Progenitor cell of endocrine pancreas (in vitro differentiated cells): ENCODE measurements at places on chromosomes 2 and 18. TPM values are rescaled to one million over a fixed set of nuclear protein-coding genes. Genes with fewer than 3 reads are reported as not detected.

DNA sequence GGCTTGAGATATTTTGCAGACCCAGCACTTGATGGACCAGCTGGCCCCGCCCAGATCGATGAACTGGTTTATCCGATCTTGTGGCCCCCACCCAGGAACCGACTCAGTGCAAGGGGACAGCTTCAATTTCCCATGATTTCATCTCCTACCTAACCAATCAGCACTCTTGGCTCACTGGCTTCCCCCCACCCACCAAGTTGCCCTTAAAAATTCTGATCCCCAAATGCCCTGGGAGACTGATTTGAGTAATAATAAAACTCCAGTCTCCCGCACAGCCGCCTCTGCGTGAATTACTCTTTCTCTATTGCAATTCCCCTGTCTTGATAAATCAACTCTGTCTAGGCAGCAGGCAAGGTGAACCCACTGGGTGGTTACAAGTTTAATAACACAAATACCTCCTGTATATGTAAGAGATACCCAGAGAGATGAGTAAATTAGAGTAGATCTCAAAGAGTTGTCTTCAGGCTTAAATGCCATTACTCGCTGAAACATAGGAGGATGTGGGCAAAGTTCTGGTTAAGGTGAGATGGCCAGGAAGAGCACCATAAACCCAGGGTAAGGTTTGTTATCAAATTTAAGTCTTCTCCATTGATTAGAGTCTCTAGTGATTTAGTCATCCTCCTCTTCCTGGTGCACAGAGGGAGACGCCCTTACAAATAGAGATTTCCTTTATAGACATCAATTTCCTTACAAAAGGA, 222.8 kb downstream of the ARL4C start:
- H3K4me1 ChIP-seq = peaks cover 2% of the 10 kb centered on the region
- H3K27ac ChIP-seq = no peak overlapping the region
- no peaks in the 10 kb centered on the region for H3K36me3 ChIP-seq
- H3K27me3 ChIP-seq = no peaks in the 10 kb centered on the region
- no peak overlapping the region for H3K4me3 ChIP-seq

GRCh38 chr2:6995391-6996097, 78.3 kb downstream of the RNF144A start:
- H3K27ac ChIP-seq = no peak overlapping the region
- H3K36me3 ChIP-seq = peaks cover 16% of the 10 kb centered on the region
- H3K4me3 ChIP-seq = no peak overlapping the region

DNA sequence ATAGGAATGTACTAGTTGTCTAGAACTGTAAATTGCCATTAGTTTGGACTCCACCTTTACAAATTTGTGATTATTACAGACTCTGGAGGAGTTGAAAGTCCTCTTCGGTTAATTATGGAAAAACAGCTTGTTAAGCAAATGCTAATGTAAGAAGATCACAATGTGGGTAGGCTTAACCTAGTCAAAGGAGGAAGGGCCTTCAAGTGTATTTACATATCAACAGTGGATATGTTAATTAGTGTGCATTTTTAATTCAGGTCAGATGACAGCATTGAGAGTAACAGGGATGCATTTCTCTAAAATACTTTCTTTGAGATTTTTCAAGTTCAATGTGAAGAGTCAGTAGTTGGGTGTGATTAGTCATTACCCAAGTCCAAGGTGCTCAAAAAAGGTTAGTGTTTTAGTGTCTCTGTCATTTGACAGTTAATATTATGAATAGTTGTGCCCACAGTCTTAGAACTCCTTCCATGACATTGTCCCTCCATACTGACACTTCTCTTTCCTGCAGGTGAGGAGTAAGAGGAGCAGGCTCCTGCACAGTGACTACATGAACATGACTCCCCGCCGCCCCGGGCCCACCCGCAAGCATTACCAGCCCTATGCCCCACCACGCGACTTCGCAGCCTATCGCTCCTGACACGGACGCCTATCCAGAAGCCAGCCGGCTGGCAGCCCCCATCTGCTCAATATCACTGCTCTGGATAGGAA, 28.0 kb downstream of the CD28 start:
- DNase-seq = no peak
- H3K36me3 ChIP-seq = no peaks in the 10 kb centered on the region
- no peak overlapping the region for H3K4me3 ChIP-seq
- H3K27me3 ChIP-seq = peaks cover 5% of the 10 kb centered on the region

GRCh38 chr2:230660294-230661060, 52.2 kb upstream of the CAB39 start:
- H3K27me3 ChIP-seq = peaks cover 12% of the 10 kb centered on the region
- H3K27ac ChIP-seq = no peak overlapping the region
- no peak overlapping the region for H3K4me3 ChIP-seq
- DNase-seq = no peak
- no peaks in the 10 kb centered on the region for H3K36me3 ChIP-seq

- no peak for DNase-seq
- H3K4me3 ChIP-seq = no peak overlapping the region
- H3K36me3 ChIP-seq = no peaks in the 10 kb centered on the region
- H3K27ac ChIP-seq = no peak overlapping the region
- no peaks in the 10 kb centered on the region for H3K27me3 ChIP-seq
Observed at GRCh38 chr2:231046916-231047273, 9.6 kb downstream of the C2orf72 start.

DNA sequence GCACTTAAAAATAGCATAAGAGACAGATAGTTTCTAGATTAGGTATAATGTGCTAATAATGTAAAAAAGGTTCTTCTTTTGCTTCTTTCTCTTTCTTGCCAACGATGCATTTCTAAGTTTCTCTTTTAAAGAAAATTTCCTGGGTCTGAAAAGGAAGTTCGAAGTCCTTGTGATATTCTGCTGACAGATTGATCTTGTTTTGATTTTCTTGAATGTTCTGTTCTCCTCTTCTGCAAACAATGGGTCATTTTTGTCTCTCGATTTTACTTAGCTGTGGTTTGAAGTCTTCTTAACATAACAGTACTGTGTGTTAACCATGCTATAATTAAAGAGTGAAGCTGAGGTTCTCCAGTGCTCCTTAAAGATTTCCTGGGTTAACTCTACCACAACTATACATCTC, 61.1 kb upstream of the ACYP2 start:
- no peaks in the 10 kb centered on the region for H3K27me3 ChIP-seq
- DNase-seq = no peak
- H3K27ac ChIP-seq = no peak overlapping the region
- H3K4me1 ChIP-seq = peaks cover 1% of the 10 kb centered on the region
- no peak overlapping the region for H3K4me3 ChIP-seq
- peaks cover 18% of the 10 kb centered on the region for H3K36me3 ChIP-seq

DNA sequence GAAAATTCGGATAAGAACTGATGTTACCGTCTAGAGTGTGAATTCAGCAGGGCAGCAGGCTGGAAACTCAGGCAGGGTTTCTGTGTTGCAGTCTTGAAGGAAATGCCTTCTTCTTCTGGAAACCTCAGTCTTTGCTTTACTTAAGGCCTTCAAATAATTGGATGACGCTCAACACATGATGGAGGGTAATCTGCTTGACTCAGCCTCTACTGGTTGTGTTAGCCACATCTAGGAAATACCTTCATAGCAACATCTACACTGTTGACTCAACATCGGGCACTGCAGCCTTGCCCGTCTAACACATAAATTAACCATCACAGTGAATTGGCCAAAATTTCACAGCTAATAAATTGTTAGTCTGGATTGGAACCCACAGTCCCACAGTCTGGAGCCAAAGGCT, 37.2 kb downstream of the YPEL5 start:
- no peak overlapping the region for H3K27ac ChIP-seq
- DNase-seq = no peak
- peaks cover 5% of the 10 kb centered on the region for H3K27me3 ChIP-seq
- peaks cover 2% of the 10 kb centered on the region for H3K4me1 ChIP-seq

DNA sequence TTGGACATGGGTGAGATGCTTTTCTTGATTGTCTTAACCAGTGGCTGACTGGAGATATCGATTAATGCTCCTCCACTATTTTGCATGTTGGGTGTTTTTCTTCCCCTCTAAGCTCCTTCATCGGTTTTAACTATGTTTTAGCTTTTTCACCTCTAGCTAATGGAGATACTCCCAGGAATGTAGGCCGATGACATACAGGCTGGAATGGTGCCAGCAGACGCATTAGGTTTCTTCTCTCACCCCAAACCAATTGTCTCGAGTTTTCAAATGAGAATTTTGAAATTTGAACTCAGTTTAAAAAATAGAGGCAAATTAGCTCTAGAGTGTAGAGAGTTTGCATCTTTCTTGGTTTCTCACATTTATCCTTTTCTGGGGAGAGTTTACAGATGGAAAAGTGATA, 247.6 kb downstream of the RPRM start:
- H3K4me3 ChIP-seq = no peak overlapping the region
- H3K4me1 ChIP-seq = no peaks in the 10 kb centered on the region

GRCh38 chr2:62335612-62336011, 139.7 kb downstream of the B3GNT2 start:
- H3K27me3 ChIP-seq = no peaks in the 10 kb centered on the region
- H3K36me3 ChIP-seq = peaks cover 2% of the 10 kb centered on the region
- H3K4me1 ChIP-seq = peaks cover 8% of the 10 kb centered on the region
- H3K4me3 ChIP-seq = no peak overlapping the region
- DNase-seq = no peak

- no peak for DNase-seq
- H3K36me3 ChIP-seq = no peaks in the 10 kb centered on the region
- no peak overlapping the region for H3K4me3 ChIP-seq
- H3K27ac ChIP-seq = no peak overlapping the region
- no peaks in the 10 kb centered on the region for H3K27me3 ChIP-seq
Observed at GRCh38 chr2:191691898-191692297, 14.0 kb downstream of the NABP1 start.

GRCh38 chr18:75211002-75211621, 515 bp downstream of the TSHZ1 start:
- peaks cover 1% of the 10 kb centered on the region for H3K27me3 ChIP-seq
- no peak for DNase-seq
- peak overlapping the region; percentile 95 for H3K4me3 ChIP-seq
- H3K36me3 ChIP-seq = no peaks in the 10 kb centered on the region
- peaks cover 56% of the 10 kb centered on the region for H3K4me1 ChIP-seq

GRCh38 chr2:240815761-240816583, 4.0 kb downstream of the KIF1A start:
- DNase-seq = no peak
- H3K27me3 ChIP-seq = peaks cover 4% of the 10 kb centered on the region
- peaks cover 26% of the 10 kb centered on the region for H3K36me3 ChIP-seq
- peaks cover 4% of the 10 kb centered on the region for H3K4me1 ChIP-seq
- peak overlapping the region; percentile 4 for H3K4me3 ChIP-seq
- no peak overlapping the region for H3K27ac ChIP-seq

- DNase-seq = no peak
- no peak overlapping the region for H3K27ac ChIP-seq
- no peaks in the 10 kb centered on the region for H3K27me3 ChIP-seq
- H3K36me3 ChIP-seq = peaks cover 1% of the 10 kb centered on the region
- H3K4me3 ChIP-seq = no peak overlapping the region
- peaks cover 46% of the 10 kb centered on the region for H3K4me1 ChIP-seq
Observed at GRCh38 chr18:6757931-6758330, 28.4 kb downstream of the ARHGAP28 start.

DNA sequence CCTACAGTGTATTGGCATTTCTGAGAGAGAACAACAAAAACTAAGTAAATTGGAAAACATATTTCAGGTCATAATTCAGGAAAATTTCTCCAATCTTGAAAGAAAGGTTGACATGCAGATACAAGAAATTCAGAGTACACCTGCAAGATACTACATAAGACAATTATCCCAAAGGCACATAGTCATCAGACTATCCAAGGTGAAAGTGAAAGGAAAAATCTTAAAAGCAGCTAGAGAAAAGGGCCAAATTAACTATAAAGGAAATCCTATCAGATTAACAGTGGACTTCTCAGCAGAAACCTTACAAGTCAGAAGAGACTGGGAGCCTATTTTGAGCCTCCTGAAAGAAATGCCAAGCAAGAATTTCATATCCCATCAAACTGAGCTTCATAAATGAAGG, 449.0 kb upstream of the MMADHC start:
- no peak overlapping the region for H3K27ac ChIP-seq
- H3K4me1 ChIP-seq = no peaks in the 10 kb centered on the region
- no peak for DNase-seq
- no peaks in the 10 kb centered on the region for H3K36me3 ChIP-seq

GRCh38 chr2:237503201-237503600, 16.1 kb downstream of the MLPH start:
- H3K4me3 ChIP-seq = no peak overlapping the region
- no peaks in the 10 kb centered on the region for H3K36me3 ChIP-seq
- H3K27me3 ChIP-seq = peaks cover 17% of the 10 kb centered on the region
- no peak for DNase-seq
- peaks cover 3% of the 10 kb centered on the region for H3K4me1 ChIP-seq

SCTR gene
- 33.1 and 34.9 TPM in 2 replicates for total RNA-seq

SGPP2 gene
- total RNA-seq = 14.2 and 19.8 TPM in 2 replicates

EMILIN2 gene
- 8.7 and 12.5 TPM in 2 replicates for total RNA-seq

PFN4 gene
- 0.55 and 1.1 TPM in 2 replicates for total RNA-seq

GRB14 gene
- 45.1 and 46.3 TPM in 2 replicates for total RNA-seq

ZNF385B gene
- total RNA-seq = 4.9 and 5.5 TPM in 2 replicates

NPC1 gene
- 35.1 and 36.0 TPM in 2 replicates for total RNA-seq
